ENCODE measurements at places on chromosomes 16 and 17. TPM values are rescaled to one million over a fixed set of nuclear protein-coding genes. Genes with fewer than 3 reads are reported as not detected.

PERCC1 gene
- total RNA-seq = not detected

KRT17 gene
- total RNA-seq = not detected

GJC1 gene
- total RNA-seq = 10.5 TPM

KIF2B gene
- not detected for total RNA-seq

NUBP2 gene
- total RNA-seq = 164 TPM

TBC1D3C gene
- total RNA-seq = 0.13 TPM

ARHGAP23 gene
- 127 TPM for total RNA-seq

EPOP gene
- 1.4 TPM for total RNA-seq

GRAPL gene
- total RNA-seq = 13.8 TPM

ACSM2A gene
- total RNA-seq = not detected
